Tracheal epithelial cell (primary cell): ENCODE measurements at places on chromosomes 13 and 19. TPM values are rescaled to one million over a fixed set of nuclear protein-coding genes. Genes with fewer than 3 reads are reported as not detected.

SULT2A1 gene
- total RNA-seq = not detected in 2 replicates

GIPR gene
- 0.43 and 0.96 TPM in 2 replicates for total RNA-seq

CALR3 gene
- 0.64 TPM in 1 of 2 replicates, not detected in the other for total RNA-seq

MYH14 gene
- 5.1 and 10.1 TPM in 2 replicates for total RNA-seq

GIPC3 gene
- total RNA-seq = not detected in 2 replicates

CYP4F8 gene
- total RNA-seq = not detected in 2 replicates

ZNF441 gene
- total RNA-seq = 4.6 and 6.4 TPM in 2 replicates

ZNF547 gene
- total RNA-seq = 1.3 and 3.1 TPM in 2 replicates

TNNT1 gene
- 79.9 and 106 TPM in 2 replicates for total RNA-seq

GSX1 gene
- not detected in 2 replicates for total RNA-seq

RNF113B gene
- not detected in 2 replicates for total RNA-seq

ZNF565 gene
- 4.6 and 6.2 TPM in 2 replicates for total RNA-seq

MEIOSIN gene
- total RNA-seq = not detected in 2 replicates
